ENCODE measurements at places on chromosomes 6 and 20. TPM values are rescaled to one million over a fixed set of nuclear protein-coding genes. Genes with fewer than 3 reads are reported as not detected.

SAPCD1 gene
- 1.2 TPM for total RNA-seq

EPPIN gene
- not detected for total RNA-seq

GLP1R gene
- not detected for total RNA-seq

ADGB gene
- total RNA-seq: not detected

KCNB1 gene
- under 0.01 TPM for total RNA-seq

GNAS-AS1 gene
- 0.87 TPM for total RNA-seq

REV3L gene
- total RNA-seq: 47.7 TPM

SCGN gene
- total RNA-seq: not detected

GPX5 gene
- total RNA-seq: not detected

SLC22A7 gene
- total RNA-seq: not detected

ZC2HC1B gene
- total RNA-seq: not detected

LMBRD1 gene
- total RNA-seq: 15.6 TPM

JPH2 gene
- 3.0 TPM for total RNA-seq

XKR7 gene
- total RNA-seq: not detected

WTAP gene
- total RNA-seq: 115 TPM

GNRH2 gene
- not detected for total RNA-seq

SLC4A11 gene
- total RNA-seq: 0.75 TPM

SLC12A5 gene
- total RNA-seq: under 0.01 TPM

ELOVL4 gene
- 10.0 TPM for total RNA-seq

ANGPT4 gene
- total RNA-seq: not detected

TENT5A gene
- total RNA-seq: 56.0 TPM

FUT9 gene
- total RNA-seq: not detected

GTF2H4 gene
- total RNA-seq: 13.1 TPM

FERMT1 gene
- total RNA-seq: 5.2 TPM

EEF1A2 gene
- 0.33 TPM for total RNA-seq

TJAP1 gene
- 10.1 TPM for total RNA-seq

BFSP1 gene
- 1.5 TPM for total RNA-seq

C6orf141 gene
- total RNA-seq: 55.3 TPM

ZSWIM3 gene
- total RNA-seq: 4.9 TPM

RIPPLY2 gene
- total RNA-seq: 0.87 TPM

MCHR2 gene
- not detected for total RNA-seq

BMP5 gene
- not detected for total RNA-seq

HDGFL1 gene
- not detected for total RNA-seq

IBTK gene
- total RNA-seq: 67.3 TPM

WFDC10B gene
- total RNA-seq: not detected

TBXT gene
- not detected for total RNA-seq

CDC5L gene
- total RNA-seq: 25.7 TPM

DDR1 gene
- total RNA-seq: 22.4 TPM

SLX4IP gene
- 4.7 TPM for total RNA-seq

MYL9 gene
- 7.2 TPM for total RNA-seq

ACOT13 gene
- total RNA-seq: 7.6 TPM

ZNF831 gene
- not detected for total RNA-seq

CTCFL gene
- total RNA-seq: not detected

ADGRF5 gene
- total RNA-seq: under 0.01 TPM

MATN4 gene
- 0.11 TPM for total RNA-seq

OLIG3 gene
- total RNA-seq: not detected

MICA gene
- total RNA-seq: 66.0 TPM

SCUBE3 gene
- 58.5 TPM for total RNA-seq

CD109 gene
- 44.8 TPM for total RNA-seq

ZNF391 gene
- 1.7 TPM for total RNA-seq

UNC5CL gene
- 0.12 TPM for total RNA-seq

FAM83B gene
- total RNA-seq: 0.12 TPM

IFNGR1 gene
- total RNA-seq: 50.0 TPM

OXT gene
- not detected for total RNA-seq
